ENCODE measurements at places on chromosomes 4 and X.

- DNase-seq: no peak
These were observed 2.4 kb upstream of the FTSJ1 start for GRCh38 chrX:48473704-48473990.

GRCh38 chrX:85288992-85289723 is 45.4 kb downstream of the ZNF711 start:
- no peak for DNase-seq

DNA sequence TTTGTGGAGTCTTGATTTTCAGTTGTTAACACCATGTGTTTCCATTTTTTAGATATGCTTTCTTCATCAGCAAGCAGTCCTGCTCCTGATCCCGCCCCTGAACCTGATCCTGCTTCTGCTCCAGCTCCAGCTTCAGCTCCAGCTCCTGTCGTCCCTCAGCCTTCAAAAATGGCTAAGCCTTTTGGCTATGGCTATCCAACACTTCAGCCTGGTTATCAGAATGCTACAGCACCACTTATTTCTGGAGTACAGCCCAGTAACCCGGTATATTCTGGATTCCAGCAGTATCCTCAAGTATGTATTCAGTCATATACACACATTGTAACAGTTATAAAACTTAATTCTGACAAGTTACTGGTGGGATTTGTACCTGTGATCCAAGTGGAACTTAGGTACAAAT is 60.9 kb downstream of the SEC24B start:
- no peak for DNase-seq

GRCh38 chr4:140753329-140753728 is 2.9 kb downstream of the TBC1D9 start:
- DNase-seq: no peak

- no peak for DNase-seq
These were observed 146.2 kb downstream of the TEX11 start for GRCh38 chrX:70762285-70762684.

GRCh38 chrX:11567528-11568220 is 98.0 kb downstream of the ARHGAP6 start:
- no peak for DNase-seq

DNA sequence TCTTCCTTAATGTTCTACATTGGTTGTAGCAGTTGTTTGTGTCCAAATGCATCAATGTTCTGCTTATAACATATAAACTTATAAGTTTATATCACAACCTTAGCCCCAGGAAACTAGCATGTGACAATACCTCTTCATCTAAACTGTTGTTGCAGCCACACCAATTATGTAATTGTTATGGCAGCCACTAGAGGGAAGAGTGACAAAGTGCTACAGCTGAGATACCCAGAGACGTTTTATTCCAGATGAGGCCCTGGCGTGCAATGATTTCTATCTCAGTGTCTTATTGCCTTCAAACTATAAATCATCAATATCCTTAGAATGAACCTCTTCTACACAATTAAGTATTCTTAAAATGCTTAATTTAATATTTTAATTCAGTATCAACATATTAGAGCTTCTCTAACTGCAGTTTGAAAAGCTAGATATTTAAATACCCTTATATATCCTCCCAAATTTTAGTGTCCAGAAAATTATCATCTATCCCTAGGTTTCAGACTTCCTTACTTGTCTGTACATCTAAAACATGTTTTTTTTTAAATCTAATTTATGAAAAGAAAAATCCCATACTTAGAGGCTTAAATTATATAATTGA is 171.6 kb downstream of the PCDH10 start:
- peak; percentile 66 for DNase-seq

DNA sequence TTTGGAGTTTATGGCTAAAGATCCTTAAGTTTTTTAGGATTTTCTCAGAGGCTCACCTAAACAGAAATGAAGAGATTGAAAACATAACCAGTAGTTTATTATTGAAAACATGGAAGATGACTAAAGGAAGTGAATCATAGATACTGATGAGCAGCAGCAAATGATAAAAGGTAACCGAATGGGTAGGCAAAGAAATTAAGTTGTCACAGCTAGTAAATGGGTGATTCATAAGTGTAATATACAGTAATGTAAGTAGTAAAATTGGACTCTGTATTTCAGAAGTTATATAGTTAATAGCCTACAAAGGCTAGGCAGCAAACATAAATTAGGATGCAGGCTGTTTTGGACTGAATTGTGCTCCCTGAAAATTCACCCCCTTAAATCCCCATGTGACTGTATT is 59.0 kb upstream of the ADGRA3 start:
- no peak for DNase-seq

GRCh38 chrX:39470588-39471407 is 627.0 kb downstream of the BCOR start:
- no peak for DNase-seq

DNA sequence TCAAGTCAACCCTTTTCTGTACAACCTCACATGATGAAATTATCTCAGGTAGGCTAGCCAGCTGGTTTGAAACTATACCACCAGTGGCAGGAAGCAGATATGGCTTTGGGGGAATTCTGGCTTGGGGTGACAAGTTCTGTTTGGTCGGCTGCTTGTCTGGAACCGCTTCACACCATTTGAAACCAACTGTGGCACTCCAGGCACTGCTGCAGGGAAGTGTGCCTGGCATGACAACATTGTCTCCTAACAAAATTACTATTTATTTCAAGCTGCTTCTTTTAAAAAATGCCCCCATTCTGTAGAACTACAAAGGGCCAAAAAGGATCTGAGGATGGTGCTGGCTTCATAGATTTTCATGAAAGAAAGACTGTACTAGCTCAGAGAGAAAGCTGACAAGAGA is 37.1 kb upstream of the GPM6B start:
- no peak for DNase-seq

- DNase-seq: peak; percentile 85
These were observed 70.9 kb downstream of the APBB2 start for GRCh38 chr4:41143311-41144039.

DNA sequence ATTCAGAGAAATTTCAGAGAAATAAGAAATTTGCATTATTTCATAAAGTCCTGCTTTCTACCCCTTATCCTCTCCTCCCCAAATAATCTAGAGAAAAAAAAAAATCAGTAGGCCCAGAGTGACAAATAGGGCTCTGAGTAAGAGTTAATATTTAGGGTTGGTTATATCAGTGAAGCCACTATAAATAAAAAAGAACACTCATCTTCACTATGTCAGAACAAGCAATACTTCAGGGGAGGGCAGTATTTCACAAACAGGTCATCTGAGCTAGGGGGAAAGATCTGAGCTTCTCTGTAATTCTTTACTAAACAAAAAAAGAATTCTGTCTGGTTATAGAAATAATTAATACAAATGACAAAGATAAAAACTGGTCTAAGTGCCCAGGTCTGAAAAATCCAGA is 39.4 kb downstream of the PDE5A start:
- DNase-seq: no peak

GRCh38 chr4:93529692-93530372 is 298.7 kb upstream of the ATOH1 start:
- no peak for DNase-seq

GRCh38 chrX:53678667-53679066 is 7.9 kb downstream of the HUWE1 start:
- DNase-seq: no peak

- DNase-seq: no peak
These were observed 172.1 kb downstream of the CBR4 start for GRCh38 chr4:168837922-168838321.

- no peak for DNase-seq
These were observed 31.6 kb downstream of the SMIM10L2A start for GRCh38 chrX:135453381-135453780.

DNA sequence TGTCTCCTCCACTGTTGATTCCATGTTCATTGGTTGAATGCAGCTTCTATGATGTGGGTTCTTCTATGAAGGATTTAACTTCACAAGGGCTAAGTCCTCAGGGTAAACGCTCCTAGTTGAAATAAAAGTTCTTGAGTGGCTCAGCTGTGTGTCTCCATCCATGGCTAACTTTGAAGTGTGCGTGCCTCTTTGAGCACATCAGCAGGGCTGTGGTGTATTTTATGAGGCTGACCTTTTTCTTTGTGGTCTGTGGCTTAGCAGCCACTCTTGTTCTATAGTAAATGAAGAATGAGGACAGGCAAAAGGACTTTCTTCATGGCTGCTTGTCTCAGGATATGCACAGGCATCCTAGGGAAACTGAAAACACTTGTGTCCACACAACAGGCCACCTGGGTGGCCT is 88.5 kb downstream of the KIT start:
- DNase-seq: no peak

- DNase-seq: no peak
These were observed 147.5 kb upstream of the ANK2 start for GRCh38 chr4:112901962-112902411.

- peak; percentile 3 for DNase-seq
These were observed 28.2 kb downstream of the SAT1 start for GRCh38 chrX:23811108-23811651.

DNA sequence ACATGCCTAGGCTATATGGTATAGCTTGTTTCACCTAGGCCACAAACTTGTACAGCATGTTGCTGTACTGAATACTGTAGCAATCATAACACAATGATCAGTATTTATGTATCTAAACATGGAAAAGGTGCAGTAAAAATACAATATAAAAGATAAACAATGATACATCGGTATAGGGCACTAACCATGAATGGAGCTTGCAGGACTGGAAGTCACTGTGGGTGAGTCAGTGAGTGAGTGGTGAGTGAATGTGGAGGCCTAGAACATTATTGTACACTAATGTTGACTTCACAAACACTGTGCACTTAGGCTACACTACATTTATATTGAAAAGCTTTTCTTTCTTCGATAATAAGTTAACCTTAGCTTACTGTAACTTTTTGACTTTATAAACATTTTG is 45.6 kb upstream of the ANK2 start:
- no peak for DNase-seq

DNA sequence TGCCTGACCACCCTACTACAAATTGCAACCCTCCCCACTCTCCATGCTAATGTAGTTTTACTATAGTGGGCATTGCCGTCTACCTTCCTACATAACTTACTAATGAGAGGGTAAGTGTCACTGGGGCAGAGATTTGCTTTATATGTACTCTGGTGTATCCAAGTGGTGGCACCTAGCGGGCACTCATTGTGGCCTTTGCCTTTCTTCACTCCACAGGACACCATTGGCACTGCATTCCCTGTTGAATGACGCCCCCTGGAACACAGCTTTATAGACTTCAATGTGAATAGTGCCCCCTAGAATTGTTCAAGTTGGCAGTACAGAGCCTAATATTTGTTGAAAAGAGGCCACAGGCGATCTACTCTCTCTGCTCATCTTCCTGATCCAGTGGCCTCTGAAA is 215.8 kb downstream of the MID1IP1 start:
- DNase-seq: no peak

GRCh38 chrX:130300010-130300282 is 31.2 kb upstream of the ZNF280C start:
- no peak for DNase-seq

- DNase-seq: no peak
These were observed 9.9 kb downstream of the TMSB4X start for GRCh38 chrX:12984603-12985319.

DNA sequence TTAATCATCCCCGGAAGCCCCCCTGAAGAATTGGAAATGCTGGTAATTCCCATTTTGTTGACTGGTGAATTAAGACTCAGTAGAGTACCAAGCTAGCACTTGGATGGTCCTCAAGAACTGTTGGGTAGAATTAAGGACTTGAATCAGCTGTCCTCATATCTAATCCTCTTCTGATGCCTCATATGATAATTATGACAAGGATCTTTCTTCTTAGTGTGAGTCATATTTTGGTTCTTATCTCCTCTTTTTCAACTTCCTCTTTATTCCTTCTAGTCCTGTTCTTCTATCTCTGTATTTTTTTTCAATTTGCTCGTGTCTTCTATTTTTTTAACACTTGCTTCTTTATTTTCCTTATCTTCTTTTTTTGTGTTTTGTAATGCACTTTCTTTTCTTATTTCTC is 206.3 kb upstream of the ANXA3 start:
- DNase-seq: no peak

DNA sequence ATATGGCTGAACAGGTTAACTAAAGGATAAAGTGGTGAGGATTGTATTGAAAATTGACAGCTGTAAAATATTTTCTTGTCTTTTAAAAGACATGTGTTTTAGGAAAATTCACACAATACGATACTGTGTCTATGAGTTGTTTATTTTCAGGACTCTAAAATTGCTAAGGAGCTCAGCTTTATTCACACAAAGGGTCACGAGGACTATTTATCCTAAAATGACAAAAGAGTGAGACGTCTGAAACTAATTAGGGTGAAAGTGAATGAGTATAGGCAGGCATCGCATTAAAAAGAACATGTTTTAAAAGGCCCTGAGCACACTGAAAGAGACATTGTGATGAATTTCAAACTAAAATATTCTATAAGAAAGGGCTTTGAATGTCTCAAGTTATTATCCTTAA is 304.7 kb downstream of the SH2D1A start:
- DNase-seq: peak; percentile 8

- no peak for DNase-seq
These were observed 4.1 kb downstream of the SH3RF1 start for GRCh38 chr4:169266661-169267060.

GRCh38 chr4:10026485-10026884 is 5.2 kb upstream of the SLC2A9 start:
- no peak for DNase-seq

DNA sequence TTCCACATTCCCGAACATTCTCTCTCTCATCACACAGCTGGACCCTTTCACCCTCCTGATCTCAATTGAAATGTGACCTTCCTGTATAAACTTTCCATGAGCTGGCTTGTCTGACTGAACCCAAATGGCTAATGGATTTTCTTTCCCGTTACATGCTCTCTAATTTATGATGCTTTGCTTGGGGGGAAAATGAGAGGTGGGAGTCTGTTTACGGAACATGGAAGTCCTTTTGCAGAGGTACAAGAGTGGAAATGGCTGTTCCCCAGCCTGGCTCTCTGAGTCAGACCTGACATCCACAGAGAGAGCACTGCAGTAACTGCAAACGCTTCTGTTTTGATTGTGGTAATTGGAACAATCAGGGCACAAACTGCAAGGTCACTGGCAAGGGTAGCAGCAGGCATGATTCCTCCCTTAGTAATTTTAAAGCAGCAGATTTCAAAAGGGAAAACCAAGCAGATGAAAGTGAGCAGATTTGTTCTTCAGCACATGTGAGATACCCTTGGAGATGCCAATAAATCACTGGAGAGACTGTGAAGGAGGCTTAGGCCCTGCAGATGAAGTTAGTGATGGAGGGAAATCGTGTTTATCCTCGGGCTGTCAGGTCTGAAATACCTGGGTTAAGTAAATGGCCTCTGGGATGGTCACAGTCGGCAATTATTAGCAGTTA is 83.9 kb downstream of the SNCA start:
- DNase-seq: peak; percentile 67

DNA sequence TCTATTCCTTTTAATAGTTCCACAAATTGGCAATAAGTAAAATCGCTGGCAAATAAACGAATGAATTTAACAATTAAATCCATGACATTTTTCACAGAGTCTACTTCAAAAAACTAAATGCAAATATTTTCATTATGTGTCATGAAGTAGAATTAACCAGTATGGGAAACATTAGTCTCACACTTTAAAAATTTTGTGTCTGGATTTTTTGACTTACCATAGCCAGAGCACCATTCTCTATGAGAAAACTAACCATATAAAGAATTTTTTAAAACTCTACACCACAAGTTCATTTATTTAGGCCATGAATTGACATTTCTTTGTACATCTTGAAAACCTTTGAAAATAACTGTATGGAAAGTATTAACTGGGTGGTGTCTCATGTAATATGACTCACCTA is 41.2 kb downstream of the PRDM5 start:
- no peak for DNase-seq

GRCh38 chr4:89299153-89299791 is 8.3 kb downstream of the GPRIN3 start:
- no peak for DNase-seq
